Naive B cell (primary cell): ENCODE measurements at places on chromosomes 7 and 10. TPM values are rescaled to one million over a fixed set of nuclear protein-coding genes. Genes with fewer than 3 reads are reported as not detected.

- no peak for DNase-seq
Observed at GRCh38 chr10:120459185-120459584, 2.2 kb downstream of the PLPP4 start.

The PDZD7 gene
- polyA plus RNA-seq, result 0.23 TPM

The ARHGAP22 gene
- polyA plus RNA-seq, result 4.7 TPM

GRCh38 chr10:119595134-119595675 is 1.6 kb downstream of the TIAL1 start:
- no peak for DNase-seq

DNA sequence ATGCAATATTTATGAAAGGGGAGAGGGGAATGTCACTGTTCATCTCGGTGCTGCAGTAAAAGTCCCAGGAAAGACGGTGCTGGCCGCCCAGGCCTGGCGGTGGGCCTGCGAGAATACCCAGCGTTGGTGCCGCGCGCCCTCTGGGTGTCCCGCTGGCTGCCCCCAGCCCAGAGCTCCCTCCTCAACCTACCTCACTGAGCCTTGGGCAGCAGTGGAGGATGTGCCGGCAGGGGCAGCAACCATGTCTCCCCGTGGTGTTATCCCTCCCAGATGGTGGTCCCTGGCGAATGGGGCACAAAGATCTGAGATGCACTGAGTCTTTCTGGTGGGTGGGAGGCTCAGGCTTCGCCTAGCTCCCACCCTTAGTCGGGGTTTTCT is 9.5 kb upstream of the TLX1 start:
- no peak for DNase-seq

The MLLT10 gene
- 7.1 TPM for polyA plus RNA-seq

The PWWP2B gene
- polyA plus RNA-seq, result 10.3 TPM

The FLNC gene
- not detected for polyA plus RNA-seq

The PITX3 gene
- polyA plus RNA-seq, result not detected

GRCh38 chr7:65974191-65974801 is 7.7 kb downstream of the GUSB start:
- no peak for DNase-seq

DNA sequence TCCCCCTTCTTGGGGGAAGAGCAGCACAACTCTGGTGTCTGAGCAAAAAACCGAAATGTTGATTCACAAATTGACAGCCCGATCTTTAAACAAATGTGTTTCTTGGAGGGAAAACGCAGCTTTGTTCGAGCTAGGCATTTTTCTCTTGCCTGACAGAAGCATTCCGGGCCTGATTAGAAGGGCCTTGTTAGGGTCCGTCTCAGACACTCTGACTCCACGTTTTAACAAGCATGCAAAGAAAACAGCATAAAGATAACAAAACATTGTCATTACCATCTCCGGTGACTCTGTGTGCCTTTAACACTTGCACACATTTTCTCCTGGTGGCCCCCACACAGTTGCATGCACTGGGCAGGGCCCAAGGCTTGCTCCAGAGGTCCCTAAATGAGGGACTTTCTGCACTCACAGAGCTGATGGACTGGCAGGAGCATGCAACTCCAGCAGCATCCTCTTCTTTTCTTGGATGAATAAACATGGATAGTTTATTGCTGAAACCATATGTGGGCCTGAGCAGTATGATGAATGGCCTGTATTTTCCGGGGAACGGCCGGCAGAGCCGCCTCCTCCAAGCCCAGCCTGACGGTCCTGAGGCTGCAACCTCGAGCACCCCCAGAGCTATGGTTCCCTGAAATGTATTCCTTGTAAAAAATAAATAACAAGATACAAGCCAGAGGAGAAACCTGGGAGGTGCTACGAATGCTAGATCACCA is 50.9 kb downstream of the EBF3 start:
- no peak for DNase-seq

The MORN4 gene
- 0.27 TPM for polyA plus RNA-seq

GRCh38 chr10:77555591-77556212 is 81.9 kb downstream of the KCNMA1 start:
- DNase-seq, result no peak

GRCh38 chr7:96144260-96144526 is 177.7 kb downstream of the SLC25A13 start:
- no peak for DNase-seq

The TMEM273 gene
- polyA plus RNA-seq, result 1.2 TPM

- DNase-seq, result no peak
Observed at GRCh38 chr10:124264711-124265390, 153.9 kb downstream of the OAT start.

The ZNF467 gene
- polyA plus RNA-seq, result 1.2 TPM

GRCh38 chr10:110569122-110569521 is 1.6 kb downstream of the SMC3 start:
- no peak for DNase-seq

GRCh38 chr7:27611059-27611458 is 51.6 kb downstream of the HIBADH start:
- DNase-seq, result no peak

The FRMPD2 gene
- not detected for polyA plus RNA-seq

- DNase-seq, result no peak
Observed at GRCh38 chr10:122487174-122487765, 25.9 kb downstream of the HTRA1 start.

DNA sequence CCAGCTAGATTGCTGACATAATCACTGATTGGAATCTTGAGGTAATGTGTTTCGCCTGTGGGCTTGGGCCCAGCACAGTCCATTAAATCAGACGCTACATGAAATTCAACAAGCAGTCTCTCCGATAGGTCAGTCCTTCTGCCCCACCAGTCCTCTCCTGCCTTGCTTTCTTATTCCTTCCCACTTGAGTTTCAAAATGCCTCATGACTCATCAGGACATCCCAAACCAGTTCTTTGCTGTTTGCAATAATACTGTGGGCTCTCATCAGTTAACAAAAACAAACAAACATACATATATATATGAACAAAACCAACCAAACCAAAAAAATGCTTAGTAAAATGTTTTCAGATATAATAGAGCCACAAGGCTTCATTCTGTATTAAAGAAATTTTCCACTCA is 599.0 kb downstream of the SORCS1 start:
- DNase-seq, result no peak

DNA sequence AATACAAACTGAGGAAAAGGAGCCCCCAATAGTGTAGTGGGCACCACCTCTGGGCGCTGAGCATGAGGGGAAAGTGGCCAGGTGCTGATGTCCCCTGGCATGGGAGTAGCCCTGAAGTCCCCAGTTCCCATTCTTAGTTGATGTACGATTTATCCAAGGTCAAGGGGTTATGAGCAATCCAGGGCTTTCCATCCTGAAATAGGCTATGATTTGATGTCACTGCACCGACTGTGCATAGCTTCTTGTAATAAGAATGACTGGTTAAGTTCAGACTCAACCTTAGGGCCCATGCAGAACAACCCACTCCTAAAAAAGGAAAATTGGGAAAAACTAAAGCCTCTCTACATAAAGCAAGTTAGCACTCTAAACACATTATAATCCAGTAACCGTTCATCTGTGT is 4.4 kb downstream of the FRAT1 start:
- DNase-seq, result no peak

- no peak for DNase-seq
Observed at GRCh38 chr7:12647364-12648219, 39.8 kb upstream of the ARL4A start.

The GNAT3 gene
- not detected for polyA plus RNA-seq

DNA sequence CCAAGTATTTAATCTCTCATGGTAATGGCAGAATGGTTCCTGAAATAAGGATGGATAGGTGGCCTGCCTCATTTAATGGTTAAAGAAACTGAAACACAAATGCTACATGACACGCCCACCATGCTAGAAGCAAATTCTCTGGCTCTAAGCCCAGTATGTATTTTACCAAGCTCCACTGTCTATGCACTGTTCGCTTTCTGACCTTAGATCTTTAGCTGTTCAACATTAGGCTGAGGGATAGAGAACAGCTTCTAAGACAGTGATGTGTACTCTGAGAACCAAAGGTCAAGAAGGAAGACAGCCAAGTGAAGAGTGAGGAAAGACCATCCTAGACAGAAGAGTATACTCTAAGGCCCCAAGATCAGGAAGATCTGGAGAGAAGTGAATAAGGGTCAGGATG is 26.6 kb downstream of the FAM3C start:
- DNase-seq, result no peak

DNA sequence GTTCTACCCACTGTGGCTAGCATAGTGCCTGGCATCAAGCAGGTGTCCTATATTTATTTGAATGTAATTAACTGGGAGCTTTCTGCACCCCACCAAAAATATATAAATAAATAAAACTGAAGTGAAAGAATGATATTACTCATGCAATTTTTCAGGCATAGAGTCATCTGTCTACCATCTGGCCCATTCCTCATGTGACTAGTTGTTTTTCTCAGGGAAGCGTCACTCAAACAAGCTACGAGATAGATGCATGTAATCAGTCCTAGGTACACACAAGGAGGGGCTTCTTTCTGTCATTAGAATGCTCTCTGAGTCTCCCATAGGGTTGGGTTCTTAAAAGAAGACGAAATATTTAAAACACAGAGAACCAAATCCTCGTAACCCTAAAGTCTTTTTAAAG is 255.5 kb upstream of the KMT2E start:
- no peak for DNase-seq

DNA sequence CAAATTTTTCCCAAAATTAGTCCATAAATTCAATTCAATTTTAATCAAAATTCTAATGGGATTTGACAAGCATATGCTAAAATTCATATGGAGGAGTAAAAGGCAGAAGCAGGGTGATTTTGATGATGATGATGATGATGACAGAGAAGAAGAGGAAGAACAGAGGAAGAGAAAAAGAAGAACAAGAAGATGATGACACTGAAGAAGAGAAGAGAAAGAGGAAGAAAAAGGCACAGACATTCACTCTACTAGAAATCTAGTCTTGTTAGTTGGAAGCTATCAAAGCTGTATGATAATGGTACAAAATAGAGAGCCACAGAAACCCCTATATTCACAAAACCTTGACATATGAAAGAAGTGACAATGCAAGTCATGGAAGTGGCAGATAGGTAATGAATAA is 157.9 kb downstream of the ELMO1 start:
- DNase-seq, result no peak

- DNase-seq, result no peak
Observed at GRCh38 chr10:125770844-125771243, 4.8 kb downstream of the MMP21 start.

DNA sequence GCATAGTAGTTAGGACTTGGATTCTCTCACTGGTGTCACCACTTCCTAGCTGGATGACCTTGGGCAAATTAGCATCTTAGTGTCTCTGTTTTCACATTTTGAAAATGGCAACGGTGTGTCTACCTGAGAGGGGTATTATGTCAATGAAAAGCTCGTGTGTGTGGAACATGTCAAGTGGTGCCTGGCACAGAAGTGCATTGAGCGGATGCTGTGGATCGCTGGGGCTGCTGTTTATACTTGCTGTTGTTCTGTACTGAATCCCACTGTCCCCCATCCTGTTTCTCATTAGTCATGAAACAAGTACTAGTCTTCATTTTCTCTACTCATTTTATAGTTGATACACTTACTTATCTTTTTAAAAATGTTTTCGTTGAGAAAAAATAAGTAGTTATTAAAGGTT is 26.1 kb downstream of the RBM33 start:
- no peak for DNase-seq

The TFEC gene
- 1.5 TPM for polyA plus RNA-seq

The TBXAS1 gene
- polyA plus RNA-seq, result 0.57 TPM

DNA sequence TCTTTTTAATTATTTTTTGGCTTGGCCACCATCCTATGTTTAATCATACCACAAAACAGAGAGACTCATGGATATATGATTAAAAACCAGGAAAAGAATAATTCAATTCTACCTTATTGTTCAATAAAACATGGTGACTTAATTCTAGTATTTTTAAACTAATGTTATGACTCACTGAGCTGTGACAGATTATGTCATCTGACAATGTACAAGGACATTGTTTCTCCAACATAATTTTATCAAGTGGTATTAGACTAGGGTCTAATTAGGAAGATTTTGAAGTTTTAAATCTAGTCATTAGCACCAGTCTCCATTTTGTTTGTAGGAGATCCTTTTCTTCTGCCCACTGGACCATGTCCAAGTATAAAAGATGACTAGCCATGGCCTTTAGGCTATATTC is 199.3 kb upstream of the MDFIC start:
- DNase-seq, result no peak
